Fibroblast of pulmonary artery (primary cell): ENCODE measurements at places on chromosomes 3 and 15.

DNA sequence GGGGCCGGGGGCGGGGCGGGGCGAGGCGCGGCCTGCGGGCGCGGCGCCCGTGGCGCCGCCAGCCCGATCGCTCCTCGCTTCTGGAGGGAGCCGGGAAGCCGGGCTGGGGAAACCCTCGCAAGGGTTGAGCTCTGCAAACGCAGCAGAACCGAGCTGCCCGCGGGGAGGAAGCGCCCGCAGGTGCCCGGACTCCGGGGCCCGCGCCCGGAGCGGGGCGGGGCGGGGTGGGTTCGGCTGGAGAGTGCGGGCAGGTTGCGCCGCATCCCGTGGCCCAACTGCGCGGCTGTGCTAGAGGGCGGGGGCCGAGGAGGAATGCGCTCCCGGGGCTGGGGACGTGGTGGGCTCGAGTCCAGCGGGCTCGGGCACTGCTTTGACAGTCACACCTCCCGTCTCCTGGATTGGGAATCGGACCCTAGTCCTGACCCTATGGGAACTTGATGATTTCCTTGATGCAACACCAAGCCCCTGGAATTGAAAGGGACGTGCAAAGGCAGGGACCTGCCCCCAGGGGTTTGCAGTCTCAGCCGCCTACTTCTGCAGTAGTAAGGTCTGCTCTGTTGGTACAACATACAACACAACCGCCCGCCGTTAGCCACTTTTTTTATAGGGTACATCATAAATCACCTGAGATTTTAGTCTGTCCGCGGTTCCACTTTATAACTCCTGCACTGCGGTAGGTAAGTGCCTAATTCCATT is 34.3 kb downstream of the ZBTB38 start:
- DNase-seq, result peak; percentile 66

DNA sequence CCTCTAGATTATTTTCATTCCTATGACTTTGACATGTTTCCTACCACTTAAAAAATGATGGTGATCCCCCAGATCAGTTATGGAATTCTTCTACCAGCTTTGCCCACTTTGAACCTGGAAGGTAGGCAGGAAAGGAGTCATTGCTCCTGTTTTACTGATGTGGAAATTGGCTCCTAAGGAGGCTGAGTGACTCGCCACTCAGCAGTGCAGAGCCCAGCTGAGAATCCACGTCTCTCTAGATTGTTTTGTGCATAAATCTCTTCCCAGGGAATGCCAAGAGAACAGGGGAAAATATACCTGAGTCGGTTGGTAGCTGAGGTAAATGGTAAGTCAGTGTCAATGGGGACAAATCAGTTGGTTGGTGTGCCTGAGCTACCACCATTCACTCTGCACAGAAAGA is 4.7 kb downstream of the LTF start:
- no peak for DNase-seq

DNA sequence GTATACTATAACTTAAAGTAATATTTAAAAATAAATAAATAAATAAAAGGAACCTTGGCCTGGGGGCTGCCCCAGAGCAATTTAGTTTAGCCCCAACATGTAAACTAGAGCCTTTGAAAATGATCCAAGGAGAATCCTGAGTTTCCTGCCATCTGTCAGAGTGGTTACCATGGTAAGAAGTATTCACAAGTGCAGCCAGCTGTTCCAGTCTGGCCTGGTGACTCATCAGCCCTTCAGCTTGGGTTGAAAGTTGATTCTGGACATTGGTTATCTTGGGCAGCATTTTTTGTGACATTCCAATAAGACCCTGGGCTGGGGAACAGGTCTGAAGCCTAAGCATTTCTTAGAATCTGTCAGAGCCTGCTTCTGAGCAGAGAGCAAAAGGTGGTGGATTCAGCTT is 72.7 kb upstream of the LRTM1 start:
- DNase-seq, result peak; percentile 88

GRCh38 chr3:134901461-134901860 is 106.4 kb downstream of the EPHB1 start:
- no peak for DNase-seq

DNA sequence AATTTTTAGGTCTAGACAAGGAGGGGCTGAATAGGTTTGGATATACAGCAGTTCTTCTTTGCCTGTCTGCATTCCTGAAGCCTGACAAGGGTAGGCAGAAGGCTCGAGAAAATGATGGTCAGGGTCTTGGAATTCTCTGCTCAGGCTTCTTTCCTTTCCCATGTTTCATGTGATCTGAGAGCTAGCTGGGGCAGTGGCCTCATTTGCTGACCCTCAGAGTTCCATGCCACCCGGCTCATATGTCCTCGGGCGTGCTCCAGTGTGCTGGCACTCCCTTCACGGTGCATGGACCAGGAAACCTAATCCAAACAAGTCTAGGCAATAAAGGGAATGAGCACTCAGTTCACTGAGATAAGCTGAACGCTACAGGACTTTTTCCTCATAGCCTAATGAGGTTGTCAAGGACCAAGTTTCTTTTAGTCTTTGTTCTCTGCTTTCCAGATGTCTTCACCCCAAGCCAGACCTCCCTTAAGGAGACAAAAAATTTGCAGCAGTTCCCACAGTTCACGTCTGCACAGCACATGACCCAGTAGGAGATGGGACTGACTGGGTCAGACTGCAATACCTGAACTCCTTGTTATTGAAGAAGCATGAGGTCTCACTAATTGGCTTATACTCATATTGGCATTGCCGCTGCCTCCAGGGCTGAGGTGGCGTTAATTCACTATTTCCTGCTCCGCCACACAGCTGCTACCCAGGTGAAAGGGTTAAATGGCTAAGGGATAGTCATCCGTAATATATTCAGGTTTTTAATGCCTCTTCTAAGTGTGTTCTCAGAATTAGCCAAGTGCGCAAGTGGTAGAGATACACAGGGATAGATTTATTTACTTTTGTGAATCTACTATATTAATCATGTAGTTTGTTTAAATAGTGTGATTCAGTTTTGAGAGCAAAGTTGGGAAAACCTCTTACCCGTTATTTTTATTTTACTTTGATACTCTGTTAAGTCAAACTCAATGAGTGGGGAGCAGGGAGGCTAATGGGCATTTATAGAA is 15.3 kb upstream of the RTP4 start:
- DNase-seq, result no peak
